ENCODE measurements at places on chromosomes 1 and 21.

DNA sequence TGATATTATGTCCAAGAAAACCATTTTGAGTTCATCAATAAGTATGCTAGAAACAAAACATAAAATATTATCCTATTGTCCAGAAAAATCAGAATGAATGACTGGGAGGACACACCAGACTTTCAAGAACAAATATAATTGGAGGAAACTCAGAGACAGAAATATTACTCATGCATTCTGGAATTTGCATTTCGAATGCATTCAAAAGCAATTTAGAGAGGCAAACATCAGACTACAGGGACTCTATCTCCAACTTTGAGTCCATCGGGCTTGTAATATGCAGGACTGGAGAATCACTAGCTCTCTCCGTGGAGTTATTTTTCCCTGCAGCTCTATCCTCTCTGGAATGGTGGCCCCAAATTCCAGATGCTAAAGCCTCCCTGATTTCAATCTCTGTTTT is 161.8 kb downstream of the CDC42BPA start:
- DNase-seq: no peak

- no peak for DNase-seq
Measured at GRCh38 chr1:231590453-231591198, 36.0 kb upstream of the DISC1 start.

- DNase-seq: no peak
Measured at GRCh38 chr1:223350361-223350908, 13.5 kb downstream of the SUSD4 start.

- DNase-seq: peak; percentile 31
Measured at GRCh38 chr1:227437495-227438008, 119.3 kb upstream of the CDC42BPA start.

DNA sequence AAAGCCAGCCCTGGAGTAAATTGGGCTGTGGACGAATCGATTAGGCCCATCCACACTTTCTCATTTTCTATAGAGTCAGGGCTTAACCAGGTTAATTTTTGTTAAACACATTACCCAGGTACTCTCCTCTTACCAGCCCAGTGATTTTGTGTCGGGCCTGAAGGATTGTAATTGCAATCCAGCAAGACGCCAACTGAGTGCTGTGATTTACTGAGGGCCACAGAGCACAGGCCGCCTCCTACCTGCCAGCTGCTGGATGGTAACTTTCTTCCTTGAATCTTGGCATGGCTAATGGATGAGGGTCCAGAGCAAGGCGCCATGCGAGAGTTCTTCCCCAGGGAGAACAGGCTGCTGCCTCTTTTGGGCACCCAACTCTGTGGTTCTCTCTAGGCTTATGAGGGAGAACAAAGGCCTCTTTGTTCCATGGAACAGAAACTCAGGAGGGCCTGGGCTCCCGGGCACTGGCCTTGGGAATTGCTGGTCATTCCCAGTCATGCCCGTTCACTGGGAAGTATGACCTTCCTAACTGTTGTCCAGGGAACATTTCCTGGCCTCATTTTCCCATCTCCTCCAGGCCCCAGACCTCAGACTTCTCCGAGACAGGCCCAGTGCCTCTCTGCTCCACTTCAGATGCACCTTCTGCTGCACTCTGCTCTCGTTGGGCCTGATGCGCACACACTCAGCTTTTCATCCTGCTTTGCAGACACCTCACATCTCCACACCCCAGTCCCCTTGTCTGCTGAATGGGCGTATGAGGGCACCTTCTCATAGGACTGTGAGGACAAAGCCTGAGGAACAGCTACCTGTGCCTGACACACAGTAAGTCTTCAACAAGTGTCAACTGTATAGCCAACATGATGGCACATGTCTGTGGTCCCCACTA is 57.3 kb downstream of the SYF2 start:
- DNase-seq: no peak

GRCh38 chr1:75426688-75427087 is 184.2 kb downstream of the SLC44A5 start:
- no peak for DNase-seq

All from skin of body (tissue), 3 donors.